ENCODE measurements at places on chromosomes 5 and 9.
A peak's percentile ranks its signal among the peaks of the same experiment; 100 is the strongest.

DNA sequence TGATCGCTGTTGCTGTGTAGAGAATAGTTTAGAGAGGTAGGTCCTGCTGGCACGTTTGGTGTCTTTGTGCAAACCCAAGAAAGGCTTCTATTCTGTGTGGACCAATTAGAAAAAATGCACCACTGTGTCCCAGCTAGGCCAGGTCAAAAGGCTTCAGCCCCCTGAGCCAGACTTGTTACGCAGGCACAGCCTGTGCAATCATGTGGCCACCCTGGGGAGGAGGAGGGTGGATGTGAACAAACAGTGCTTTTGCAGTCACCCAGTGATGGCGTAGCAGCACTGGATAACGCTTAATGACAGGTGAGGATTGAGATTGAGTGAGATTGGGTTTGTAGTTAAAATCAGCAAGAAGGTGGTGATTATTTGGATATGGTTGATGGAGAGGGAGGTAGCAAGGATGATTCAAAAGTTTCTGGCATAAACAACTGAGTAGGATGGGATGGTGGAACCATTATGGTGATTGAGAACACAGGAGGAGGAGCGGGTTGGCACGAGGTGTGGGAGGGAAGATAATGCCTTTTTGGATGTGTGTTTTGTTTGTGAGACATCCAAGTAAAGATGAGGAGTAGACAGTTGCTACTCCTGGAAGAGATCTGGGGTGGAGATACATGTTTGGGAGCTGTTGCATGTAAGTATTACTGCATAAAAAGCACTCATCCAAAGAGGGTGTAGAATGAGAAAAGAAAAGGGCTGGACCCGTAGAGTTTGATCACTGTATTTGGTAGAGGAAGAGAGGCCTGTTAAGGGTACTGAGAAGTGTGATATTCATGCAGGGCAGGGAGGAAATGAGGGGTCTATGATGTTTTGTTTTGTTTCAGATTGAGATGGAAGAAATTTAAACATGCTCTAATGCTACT is 6.7 kb downstream of the GCNT1 start:
- DNase-seq: no peak

- no peak for DNase-seq
These were observed 112.1 kb upstream of the IL6ST start for GRCh38 chr5:56106837-56107236.

- DNase-seq: no peak
These were observed 430.6 kb downstream of the PDE4D start for GRCh38 chr5:59462956-59463355.

- DNase-seq: no peak
These were observed 677.5 kb downstream of the ACTL7B start for GRCh38 chr9:108178318-108178717.

GRCh38 chr5:71767661-71768060 is 48.6 kb downstream of the CARTPT start:
- DNase-seq: no peak

- no peak for DNase-seq
These were observed 19.7 kb upstream of the ANKHD1 start for GRCh38 chr5:140381972-140382371.

DNA sequence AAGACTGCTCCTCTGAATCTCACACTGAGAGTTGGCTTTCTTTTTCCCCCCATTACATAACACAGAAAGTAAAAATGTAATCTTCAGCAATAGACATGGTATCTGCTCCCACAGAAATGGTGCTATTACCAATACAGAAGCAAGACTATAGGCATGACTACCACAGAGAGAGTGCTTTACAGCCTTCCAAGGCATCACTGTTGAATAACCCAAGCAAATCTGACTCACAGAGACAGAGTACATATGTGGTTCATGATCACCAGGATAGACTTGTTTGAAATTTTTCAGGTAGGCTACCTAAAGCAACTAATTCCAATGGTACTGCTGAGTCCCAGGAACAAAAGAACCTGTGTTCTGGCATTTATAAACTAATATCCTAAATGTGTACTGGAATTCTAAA is 1373.4 kb upstream of the C9orf72 start:
- no peak for DNase-seq

- DNase-seq: no peak
These were observed 16.4 kb upstream of the ABCA1 start for GRCh38 chr9:104944356-104944755.

- DNase-seq: no peak
These were observed 2.5 kb upstream of the PRDM6 start for GRCh38 chr5:123086376-123087055.

DNA sequence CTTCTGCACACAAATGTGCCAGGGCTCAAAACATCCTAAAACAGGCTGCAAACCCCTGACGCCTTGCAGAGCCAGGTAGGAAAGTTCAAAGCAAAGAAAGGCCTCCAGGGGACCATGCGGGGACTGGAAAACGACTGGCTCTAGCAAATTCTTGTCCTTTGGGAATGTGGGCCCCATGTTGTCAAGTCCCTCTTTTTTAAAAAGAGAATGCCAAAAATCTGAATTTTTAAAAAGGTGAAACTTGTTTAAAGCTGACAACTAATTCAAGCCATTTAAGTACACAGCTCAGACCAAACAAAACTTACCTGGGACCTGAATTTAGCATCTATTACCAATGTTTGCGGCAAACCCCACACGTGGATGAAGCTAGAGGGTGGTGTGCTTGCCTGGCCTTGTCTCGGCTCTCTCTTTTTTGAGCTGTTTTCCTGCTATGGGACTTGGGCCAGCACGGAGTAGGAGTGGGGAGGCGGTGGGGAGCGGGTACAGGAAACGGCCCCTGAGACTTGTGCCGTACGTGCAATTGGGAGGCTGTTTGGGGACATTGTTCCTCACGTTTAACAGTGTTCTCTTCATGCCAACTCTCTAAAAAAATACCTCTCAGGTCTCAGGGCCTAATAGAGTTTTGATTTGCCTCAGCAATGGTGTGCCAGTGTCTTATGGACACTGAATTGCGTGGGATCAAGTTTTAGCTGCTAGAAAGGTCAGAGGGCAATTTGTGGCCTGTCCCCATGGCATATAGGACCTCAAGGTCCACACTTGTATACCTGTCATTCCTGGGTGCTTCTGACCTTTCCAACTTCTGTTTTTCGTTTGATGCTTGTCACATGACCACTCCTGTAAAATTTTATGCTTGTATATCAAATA is 15.1 kb upstream of the PHF19 start:
- DNase-seq: no peak

GRCh38 chr5:142244440-142244839 is 80.4 kb downstream of the SPRY4 start:
- DNase-seq: no peak

DNA sequence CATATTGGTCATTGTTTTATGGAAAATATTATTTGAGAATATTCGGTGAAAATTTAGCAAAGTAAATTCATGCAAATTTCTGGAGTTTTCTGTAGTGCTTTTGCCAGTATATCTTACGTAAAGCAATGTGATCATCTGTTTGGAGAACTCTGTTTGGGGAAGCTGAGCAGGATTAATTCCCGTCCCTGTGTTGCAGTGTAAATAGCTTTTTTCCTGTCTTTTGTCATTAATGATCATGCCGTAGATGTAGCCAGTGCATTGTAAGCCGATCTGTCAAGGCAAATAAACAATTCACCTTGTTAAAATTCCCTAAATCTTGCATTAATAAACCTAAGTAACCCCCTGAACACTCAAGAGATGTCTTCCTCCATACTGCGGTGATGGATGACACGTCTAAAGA is 39.2 kb downstream of the PPIC start:
- DNase-seq: no peak

- DNase-seq: no peak
These were observed 10.0 kb downstream of the LCP2 start for GRCh38 chr5:170287532-170287931.

DNA sequence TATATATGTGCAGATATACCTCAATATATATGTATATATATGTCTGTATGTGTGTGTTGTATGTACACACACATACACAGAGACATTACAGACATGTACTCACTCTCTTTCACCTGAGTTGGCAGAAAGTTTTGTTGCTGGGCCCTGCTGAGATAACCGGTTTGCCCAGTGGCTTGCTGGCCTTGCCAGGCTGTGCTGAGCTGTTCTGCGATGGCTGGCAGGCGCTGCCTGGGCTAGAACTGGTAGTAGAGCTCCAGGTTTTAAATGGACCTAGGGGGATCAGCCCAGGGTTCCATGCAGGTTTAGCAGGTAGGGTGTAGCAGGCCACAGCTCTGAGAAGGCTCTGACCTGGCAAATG is 394.3 kb downstream of the GADD45G start:
- no peak for DNase-seq

DNA sequence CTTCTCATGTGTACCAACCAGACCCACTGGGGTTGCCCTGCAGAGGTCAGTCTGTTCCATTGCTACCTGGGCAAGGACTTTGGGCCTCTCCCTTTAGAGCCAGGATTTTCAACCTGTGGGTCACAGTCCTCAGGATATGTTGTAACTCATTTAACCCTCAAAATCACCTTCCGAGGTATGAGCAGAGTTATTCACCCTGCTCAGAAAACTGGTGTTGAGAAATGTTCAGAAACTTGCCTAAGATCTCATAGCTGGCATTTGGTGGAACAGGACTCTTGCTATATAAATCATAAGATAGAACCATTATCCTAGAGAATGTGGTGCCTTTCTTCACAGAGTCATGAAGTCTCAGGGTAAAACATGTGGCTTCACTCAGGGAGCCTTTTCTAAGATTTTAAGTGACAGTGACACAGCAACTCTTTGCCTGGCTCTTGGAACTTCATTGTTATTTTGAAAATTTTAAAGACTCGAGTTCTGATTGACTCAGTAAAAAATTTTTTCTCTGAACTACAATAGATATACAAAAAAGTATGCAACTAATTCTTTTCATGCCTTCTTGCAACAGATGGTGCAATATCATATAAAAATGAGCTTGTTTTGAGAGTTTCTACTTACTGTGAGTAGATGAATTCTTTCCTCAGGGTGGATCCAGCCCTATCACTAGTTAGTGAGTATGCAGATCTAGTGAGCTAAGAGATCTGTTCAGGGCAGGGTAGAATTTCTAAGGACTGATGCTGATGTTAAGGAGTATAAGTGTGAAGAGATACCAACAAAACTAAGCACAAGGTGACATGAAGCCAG is 29.5 kb downstream of the CAST start:
- DNase-seq: no peak

DNA sequence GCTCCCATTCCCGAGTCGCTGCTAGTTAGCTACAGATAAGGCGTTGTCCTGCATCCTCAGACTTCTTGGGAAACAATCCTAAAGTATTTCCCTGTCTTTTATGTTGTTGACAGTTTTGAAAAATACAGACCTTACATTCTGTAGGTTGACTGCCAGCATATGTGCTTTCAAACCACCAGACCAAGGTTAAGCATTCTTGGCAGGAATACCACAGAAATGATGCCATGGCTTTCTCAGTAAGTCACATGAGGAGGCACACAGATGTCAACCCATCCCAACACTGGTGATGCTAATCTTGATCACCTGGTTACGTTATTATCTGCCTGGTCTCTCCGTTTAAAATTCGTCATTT is 871 bp downstream of the GLE1 start:
- no peak for DNase-seq

DNA sequence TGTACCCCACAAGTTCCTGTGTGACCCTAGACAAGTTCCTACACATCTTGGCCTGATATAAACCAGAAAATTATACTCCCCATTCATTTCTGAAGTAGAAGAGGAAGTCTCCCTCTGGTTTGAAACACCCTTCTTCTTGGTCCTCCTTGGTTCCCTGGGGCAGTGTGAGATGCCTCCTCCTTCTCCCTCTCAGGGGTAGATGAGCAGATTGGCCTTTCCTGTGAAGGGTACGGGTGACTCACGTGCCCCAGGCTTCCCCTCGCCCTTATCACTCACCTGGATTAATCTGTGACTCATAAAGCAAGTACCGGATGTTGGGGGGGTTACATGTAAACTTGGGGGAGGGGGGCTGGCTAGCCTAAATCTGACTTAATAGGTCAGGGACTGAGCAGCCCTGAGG is 11.1 kb upstream of the AQP3 start:
- peak; percentile 40 for DNase-seq

DNA sequence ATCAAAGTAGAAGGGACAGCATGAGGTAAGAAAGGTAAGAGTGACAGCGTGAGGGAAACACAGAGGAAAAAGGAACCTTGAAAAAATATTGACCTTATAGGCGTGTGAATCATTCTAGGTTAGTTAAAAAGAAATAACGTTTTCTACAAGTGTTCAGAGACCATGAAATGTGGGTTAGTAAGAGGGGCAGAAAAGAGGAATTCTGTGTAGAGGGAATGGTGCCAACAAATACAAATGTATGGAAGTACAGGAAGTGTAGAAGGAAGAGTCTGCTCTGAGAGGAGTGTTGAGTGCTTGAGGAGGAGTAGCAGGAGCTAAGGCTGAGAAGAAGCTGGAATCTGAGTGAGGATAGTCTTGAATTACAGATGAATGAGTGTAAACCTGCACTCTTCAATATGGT is 418.6 kb upstream of the RIOK2 start:
- no peak for DNase-seq

- DNase-seq: no peak
These were observed 54.7 kb downstream of the GAS1 start for GRCh38 chr9:86892576-86892975.

- no peak for DNase-seq
These were observed 356.2 kb downstream of the SEMA5A start for GRCh38 chr5:9189681-9190080.

- no peak for DNase-seq
These were observed 126.7 kb downstream of the SNX18 start for GRCh38 chr5:54644226-54644625.

GRCh38 chr5:119315516-119315949 is 40.3 kb upstream of the TNFAIP8 start:
- no peak for DNase-seq

- no peak for DNase-seq
These were observed 405.9 kb downstream of the TLE4 start for GRCh38 chr9:79977510-79978197.

- no peak for DNase-seq
These were observed 25.4 kb downstream of the OGN start for GRCh38 chr9:92378865-92379560.

- DNase-seq: no peak
These were observed 127.6 kb upstream of the NMUR2 start for GRCh38 chr5:152532714-152533113.

DNA sequence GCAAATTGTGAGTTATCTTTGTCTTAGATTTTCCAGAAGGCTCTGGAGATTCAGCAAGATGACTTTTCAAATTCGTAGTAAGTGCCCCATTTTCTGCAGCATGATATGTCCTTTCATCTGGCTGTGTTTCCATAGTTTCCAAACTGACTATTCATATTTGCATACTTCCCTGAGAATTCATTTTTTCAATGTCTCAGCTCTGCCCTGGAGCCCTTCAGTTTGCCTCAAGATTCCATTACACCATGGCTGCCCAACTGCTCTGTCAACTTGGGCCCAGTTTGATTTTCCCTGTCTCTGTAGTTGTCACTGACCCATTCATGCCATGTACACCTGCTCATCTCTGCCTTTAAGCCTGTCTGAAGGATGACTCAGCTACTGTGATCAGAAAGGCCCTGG is 94.2 kb upstream of the RUSC2 start:
- no peak for DNase-seq

All from activated CD8-positive, alpha-beta memory T cell treated with anti-CD3 and anti-CD28 coated beads for 1 hour (primary cell).